ENCODE measurements at places on chromosomes 7 and 10.

DNA sequence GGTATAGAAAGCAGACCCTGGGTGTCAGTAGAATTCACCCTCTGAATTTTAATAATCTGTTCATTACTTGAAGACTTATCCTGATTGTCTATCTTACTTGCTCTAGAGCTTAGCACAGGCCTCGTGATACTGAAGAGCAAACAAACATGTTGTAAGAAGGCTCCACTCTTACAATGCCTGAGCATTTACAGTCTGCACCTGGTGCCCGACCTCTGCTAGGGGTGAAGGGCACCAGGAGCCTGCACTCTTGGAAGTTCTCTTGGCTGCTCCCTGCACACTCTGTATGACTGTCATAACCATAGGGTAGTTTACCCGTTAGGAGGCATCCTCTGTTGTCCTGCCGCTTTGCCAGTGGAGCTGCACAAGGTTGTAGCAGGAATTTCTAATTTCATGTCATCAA is 91.3 kb upstream of the NPY start:
- DNase-seq: no peak

- no peak for DNase-seq
Measured at GRCh38 chr10:78458983-78459638, 425.4 kb downstream of the RPS24 start.

GRCh38 chr10:32650246-32650655 is 204.3 kb downstream of the CCDC7 start:
- no peak for DNase-seq

DNA sequence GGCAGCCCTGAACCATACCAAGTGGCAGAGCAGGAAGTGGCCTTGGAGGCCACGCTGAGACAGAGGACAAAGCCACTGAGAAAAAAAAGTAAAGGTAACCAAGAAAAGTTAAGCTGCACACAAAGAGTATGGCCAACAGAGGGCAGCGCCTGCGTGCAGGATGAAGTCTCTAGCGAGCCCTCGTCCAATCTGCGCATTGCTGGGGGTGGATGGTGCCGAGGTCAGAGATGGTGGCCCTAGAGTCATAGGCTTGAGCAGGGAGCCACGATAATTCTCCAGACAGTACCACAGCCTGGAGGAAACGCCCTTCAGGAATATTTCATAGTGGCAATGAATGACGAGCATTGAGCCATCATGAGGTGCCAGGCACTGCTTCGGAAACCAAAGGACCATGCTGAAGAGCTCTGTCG is 9.7 kb downstream of the ATP6V0E2 start:
- peak; percentile 82 for DNase-seq

GRCh38 chr7:81560708-81561107 is 209.1 kb downstream of the HGF start:
- no peak for DNase-seq

- peak; percentile 77 for DNase-seq
Measured at GRCh38 chr10:14604181-14605142, 170.2 kb downstream of the FAM107B start.

GRCh38 chr10:22436893-22437619 is 91.8 kb downstream of the SPAG6 start:
- DNase-seq: peak; percentile 91

GRCh38 chr10:118840071-118840775 is 85.5 kb upstream of the CACUL1 start:
- peak; percentile 60 for DNase-seq

GRCh38 chr10:58782876-58783851 is 270.5 kb downstream of the BICC1 start:
- no peak for DNase-seq

- peak; percentile 65 for DNase-seq
Measured at GRCh38 chr10:75399461-75400162, 2.0 kb downstream of the ZNF503 start.

DNA sequence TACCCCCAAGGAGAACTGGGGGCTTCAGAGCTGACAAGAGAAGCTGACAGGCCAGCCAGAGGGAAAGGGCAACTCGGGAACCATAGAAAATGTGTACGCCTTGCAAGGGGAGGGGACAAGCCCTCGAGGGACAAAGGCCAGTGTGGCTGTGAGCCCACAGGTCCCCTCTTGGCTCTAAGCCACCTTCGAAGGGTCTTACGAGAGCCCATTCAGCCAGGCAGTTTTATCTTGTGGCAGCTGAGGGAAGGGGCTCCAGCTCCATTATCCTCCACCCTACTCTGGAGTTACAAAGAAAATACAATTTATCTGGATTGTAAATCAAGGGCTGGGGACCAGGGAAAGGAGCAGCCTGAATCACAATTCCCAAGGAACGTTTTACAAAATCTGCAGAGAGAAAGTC is 159.5 kb upstream of the ZMIZ1 start:
- DNase-seq: no peak

- DNase-seq: no peak
Measured at GRCh38 chr10:126242397-126243260, 145.6 kb downstream of the ADAM12 start.

DNA sequence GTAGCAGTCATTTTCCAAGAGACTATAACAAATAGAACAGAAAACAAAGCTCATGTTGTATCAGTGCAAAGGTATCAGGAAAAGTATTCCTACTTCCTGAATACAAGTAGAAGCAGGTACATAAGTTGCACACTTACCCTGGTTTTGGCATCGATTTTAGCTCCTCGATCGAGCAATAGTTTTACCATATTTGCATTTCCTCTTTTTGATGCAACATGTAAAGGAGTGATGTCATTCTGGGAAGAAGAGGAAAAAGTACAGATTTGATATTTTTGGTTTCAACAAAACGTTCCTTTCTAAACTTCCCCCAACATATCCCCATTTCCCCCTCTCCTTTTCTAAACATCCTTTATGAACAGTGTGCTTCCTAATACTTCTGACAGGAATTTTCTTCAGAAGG is 155.1 kb downstream of the ANK3 start:
- no peak for DNase-seq

GRCh38 chr10:127447197-127447596 is 101.9 kb upstream of the NPS start:
- no peak for DNase-seq

- no peak for DNase-seq
Measured at GRCh38 chr10:107924458-107924857, 760.0 kb upstream of the SORCS1 start.

- no peak for DNase-seq
Measured at GRCh38 chr7:30406664-30407425, 71.7 kb downstream of the NOD1 start.

DNA sequence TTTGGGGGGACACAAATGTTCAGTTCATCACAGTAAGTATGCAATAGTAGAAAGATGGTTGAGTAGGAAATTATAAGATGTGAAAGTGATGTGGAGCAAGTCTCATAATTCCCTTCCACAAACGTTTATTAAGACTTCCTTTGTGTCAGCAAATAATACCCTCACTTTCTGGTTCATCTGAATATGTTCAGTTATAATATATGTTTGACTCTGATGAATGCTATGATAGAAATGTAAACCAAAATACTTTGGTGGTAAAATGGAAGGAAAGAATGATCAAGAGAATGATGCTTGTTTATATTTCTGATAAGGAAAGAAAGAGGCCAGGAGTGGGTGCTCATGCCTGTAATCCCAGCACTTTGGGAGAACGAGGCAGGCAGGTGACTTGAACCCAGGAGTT is 111.7 kb upstream of the PLXDC2 start:
- no peak for DNase-seq

DNA sequence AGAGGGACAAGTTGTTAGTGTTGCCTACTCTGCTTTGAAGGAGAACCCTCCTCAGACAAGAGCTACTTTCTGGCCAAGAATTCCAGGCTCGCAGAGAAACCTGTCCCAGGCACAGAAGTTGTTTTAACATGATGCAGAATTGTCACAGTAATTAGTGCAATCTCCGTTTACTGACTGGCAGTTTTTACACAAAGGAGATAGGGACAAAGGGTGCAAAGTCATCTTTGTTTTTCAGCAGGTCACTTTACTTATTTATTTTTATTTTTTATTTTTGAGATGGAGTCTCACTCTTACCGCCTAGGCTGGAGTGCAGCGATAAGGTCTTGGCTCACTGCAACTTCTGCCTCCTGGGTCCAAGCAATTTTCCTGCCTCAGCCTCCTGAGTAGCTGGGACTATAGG is 12.3 kb downstream of the TCF7L2 start:
- no peak for DNase-seq

DNA sequence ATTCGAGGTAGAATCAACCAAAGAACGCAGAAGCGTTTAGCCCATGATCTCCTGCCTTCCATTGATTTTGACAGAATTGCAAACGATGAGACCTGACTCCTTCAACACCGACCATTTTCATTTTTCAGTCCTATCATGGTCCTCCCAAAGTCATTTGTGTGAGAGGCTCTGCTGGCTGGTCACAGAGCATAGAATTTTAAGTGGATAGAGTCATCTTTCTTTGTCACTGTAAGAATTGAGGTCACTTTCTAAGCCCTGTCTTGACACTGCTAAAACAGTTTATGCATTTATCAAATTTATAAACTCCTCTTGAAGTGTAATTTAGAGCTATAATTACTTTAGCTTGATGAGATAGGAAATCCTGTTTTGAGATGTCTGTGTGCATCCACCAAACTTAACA is 72.0 kb downstream of the UBE3C start:
- no peak for DNase-seq

DNA sequence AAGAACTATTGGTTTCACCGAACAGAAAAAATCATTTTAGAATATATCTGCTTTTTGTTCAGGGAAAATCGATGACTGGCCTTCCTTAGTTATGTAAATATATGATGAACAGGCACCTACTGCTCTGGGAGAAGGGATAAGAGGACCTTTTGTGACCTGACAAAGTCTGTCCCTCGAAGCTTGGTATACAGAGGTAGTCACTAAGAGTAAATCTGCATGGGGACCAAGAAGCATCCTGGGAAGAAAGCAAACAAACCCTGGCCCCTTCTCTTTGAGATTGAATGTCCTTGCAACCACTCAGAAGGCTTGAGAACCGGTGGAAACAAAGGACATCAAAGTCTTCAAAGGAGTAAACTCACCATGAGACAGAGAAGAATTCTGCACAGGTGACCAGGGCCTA is 52.3 kb downstream of the SKIDA1 start:
- no peak for DNase-seq

GRCh38 chr10:27564880-27565279 is 60.8 kb downstream of the RAB18 start:
- no peak for DNase-seq

GRCh38 chr10:113350311-113351040 is 202.4 kb upstream of the HABP2 start:
- DNase-seq: no peak
